Type B pancreatic cell (in vitro differentiated cells): ENCODE measurements at places on chromosomes 5 and 9. TPM values are rescaled to one million over a fixed set of nuclear protein-coding genes. Genes with fewer than 3 reads are reported as not detected.

DNA sequence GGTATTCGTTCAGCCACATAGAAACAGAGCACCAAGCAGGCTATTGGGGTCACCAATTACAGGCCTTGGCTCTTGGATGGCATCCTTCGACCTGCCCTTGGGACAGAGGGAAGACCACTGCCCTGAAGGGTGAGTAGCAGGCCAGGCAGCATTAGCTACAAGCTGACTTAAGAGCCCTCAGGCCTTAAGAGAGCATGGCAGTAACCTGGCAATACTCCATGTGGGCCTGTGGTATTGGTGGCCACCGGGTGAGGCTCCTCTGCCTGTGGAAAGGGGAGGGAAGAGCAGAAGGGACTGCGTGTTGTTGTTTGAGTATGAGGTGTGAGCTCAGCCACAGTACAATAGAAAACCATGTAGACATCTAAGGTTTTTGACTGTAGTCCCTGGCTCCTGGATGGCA is 170.6 kb downstream of the MCTP1 start:
- no peak for DNase-seq

DNA sequence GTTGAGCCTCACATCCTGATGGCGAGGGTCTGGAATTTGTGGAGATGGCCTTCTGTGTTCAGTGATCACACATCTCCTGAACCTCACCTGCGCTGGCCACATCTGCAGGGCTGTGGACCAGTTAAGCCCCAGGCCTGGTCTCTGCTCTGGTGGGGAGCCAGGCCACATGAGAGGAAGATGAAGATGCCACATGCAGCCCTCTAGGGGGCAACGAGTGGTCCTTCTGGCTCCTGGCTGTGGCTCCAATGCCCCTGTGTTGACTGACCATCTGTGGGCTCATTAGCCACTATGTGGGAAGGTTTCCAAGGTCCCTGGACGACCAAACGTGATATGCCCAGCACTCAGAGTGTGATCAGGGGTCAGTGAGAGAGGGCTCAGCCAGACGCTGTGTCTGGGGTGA is 203.0 kb downstream of the HSPA4 start:
- DNase-seq: no peak

DOCK8 gene
- total RNA-seq: 5.1 and 18.6 TPM in 2 replicates

DNA sequence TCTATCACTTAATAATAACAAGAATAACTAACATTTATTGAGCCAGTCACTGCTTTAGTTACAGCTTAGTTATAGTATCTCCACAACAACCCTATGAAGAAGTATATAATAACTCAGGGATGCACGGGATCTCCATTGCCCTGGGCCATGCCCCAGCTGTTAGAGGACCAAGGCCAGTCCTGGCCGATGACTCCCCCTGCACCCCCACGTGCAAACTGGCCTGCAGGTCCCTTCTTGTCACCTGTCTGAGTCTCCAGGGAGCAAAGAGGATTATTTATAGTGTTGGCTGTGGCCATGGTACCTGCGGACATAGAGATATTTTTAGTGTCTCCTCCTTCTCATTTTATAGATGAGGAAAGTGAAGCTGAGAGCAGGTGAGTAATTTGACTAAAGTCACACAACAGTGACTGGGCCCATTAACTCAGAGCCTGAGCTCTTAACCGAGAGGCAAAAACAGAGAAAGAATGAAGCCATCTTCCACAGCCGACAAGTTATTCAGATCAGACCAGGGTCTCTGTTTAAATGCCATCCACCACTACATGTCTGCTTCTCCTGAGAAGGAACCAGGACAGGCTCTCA is 94.4 kb downstream of the TMEM215 start:
- no peak for DNase-seq

DNA sequence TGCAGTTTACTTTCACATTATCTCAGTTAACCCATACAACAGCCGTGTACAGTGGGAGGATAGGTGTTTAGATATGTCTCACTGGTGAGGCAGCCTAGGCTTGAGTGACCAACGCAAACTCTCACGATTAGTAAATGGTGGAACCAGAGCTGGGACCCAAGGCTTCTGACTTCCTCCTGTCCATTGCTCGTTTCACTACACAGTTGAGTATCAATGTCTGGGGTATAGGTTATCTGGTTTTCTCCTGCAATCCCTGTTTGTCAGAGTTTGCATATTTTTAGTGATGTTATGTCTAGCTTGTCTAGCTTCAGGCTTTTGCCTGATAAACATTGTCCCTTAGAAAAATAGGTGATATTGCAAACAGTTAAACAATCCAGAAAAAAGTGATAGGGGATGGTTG is 62.6 kb downstream of the NUP214 start:
- no peak for DNase-seq

- no peak for DNase-seq
Observed at GRCh38 chr5:82549263-82549662, 271.1 kb upstream of the RPS23 start.

DNA sequence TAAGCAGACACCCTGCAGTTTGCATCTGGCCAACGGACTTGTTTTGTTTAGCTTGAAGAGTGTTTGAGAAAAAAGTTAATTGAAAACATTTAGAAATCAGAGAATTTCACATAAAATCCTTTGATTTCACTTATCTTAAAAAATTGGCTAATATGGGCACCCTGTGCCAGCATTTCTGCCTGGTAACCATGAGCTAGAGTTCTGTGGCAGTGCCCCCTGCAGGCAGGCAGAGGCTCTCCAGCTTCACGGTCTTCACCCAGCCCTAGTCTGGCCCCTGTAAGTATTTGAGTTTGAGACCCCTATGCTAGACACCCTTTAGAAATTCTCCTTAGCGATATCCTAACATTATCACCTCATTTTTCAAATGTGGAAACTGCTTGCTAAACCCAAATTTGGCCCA is 18.8 kb upstream of the FANCC start:
- no peak for DNase-seq

DNA sequence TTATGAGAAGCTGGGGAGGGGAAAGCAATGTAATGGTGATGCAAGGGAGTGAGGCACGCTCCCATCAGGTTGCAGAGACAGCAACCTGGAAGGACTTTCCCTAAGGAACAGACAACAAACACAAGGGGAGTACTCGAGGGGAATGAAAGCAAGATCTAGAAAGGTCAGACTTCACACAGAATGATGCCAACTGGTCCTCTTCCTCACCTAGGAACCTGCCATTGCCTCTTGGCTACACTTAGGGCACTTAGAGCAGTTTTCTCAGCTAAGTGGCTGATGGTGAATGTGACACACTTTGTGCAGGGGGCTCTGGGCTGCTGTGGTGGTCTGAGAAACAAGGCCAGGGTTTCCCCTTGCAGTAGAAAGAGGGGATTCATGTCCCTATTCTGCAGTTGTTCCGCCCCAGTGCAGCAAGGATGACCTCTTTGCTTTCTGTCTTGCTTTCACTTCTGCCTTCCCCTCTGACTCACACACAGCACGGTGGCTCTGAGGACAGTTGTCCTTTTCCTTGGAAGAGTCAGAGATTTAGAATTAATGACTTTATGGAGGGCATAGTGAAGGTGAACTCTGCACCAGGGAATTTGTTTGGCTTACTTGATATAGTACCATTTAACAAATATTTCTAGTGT is 394.0 kb upstream of the KLF4 start:
- no peak for DNase-seq

GRCh38 chr9:4555236-4555635 is 65.0 kb downstream of the SLC1A1 start:
- DNase-seq: no peak

C5orf47 gene
- not detected in 2 replicates for total RNA-seq

PAPPA gene
- 1.2 and 11.0 TPM in 2 replicates for total RNA-seq

DNA sequence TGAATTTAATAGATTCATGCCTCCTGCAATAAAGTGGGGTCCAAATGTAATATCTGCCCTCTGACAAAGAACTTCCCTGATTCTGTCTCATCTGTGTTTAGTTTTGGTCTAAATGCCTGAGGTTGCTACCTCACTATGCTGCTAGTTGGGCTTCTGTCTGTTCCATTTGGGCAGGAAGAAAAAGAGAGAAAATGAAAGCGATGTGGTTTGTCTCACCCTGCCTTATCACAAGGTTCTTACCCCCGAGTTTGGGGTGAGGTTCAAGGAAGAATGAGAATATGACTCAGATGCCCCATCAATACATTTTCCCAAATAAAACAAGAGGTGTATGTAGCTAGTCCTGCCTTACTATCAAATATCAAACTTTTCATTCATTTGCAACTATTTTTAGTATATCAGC is 132.1 kb upstream of the MTAP start:
- DNase-seq: no peak

- DNase-seq: no peak
Observed at GRCh38 chr5:84242286-84242685, 142.4 kb downstream of the EDIL3 start.

CCDC171 gene
- total RNA-seq: 1.5 and 7.4 TPM in 2 replicates

KIF20A gene
- total RNA-seq: 20.5 and 61.0 TPM in 2 replicates

DNA sequence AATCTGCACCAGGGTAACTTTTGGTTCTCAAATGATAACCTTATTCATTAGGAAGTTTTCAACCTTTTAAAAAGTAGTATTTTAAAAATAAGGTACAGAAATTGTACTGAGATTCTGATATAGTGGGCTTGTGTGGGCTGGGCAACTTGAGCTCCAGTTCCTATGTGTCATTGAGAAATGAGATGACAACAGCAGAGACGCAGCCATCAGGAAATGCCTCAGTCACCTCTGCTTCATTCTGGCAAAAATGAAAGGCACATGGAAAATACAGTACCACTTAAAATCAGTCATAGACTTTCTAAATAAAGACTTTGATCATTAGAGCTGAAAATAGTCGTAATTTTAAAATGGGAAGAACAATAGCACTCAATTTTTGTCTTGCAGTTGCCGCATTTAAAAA is 480.2 kb downstream of the PLK2 start:
- no peak for DNase-seq

SPATA31C1 gene
- 0.07 TPM in 1 of 2 replicates, not detected in the other for total RNA-seq

- DNase-seq: no peak
Observed at GRCh38 chr5:142432961-142433360, 108.1 kb upstream of the SPRY4 start.

GABRA1 gene
- 1.8 and 12.3 TPM in 2 replicates for total RNA-seq

SRD5A1 gene
- total RNA-seq: 17.2 and 23.1 TPM in 2 replicates

DNA sequence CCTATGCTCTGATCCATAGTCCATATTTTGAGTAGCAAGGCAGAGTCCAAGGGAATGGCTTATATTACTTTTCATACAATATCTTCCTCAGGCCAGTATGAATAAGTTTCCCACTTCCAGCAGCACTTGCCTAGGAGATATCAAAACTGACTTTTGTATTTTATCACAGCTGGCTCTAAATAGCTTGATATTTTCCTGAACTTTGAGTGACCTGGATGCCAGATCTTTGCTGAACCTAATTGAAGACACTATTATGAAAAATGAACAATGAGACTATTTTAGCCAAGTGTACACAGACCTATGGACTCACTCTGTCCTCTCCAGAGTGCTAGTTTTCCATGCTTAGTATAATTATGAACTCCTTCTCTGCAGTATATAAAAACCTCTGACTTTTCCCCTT is 475.6 kb upstream of the PTGER4 start:
- no peak for DNase-seq

DNA sequence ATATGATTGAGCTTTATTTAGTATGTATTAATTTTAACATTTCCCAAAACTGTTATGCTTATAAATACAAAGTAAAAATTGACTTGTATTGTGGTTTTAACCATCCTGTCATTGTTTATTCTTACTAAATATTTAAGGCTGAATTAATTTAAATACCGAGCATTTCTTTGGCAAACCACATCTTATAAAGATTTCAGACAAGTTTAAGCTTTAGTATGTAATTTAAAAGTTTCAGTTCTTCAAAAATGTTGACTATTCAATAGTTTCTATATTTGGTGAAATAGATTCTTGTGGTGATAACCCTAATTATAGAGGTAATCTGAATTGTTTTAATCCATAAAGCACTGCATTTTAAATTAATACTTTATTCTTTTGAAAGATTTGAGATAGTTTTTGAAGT is 65.5 kb downstream of the CCNH start:
- DNase-seq: no peak

HNRNPAB gene
- total RNA-seq: 174 and 245 TPM in 2 replicates

TMEM167A gene
- 107 and 124 TPM in 2 replicates for total RNA-seq

- DNase-seq: no peak
Observed at GRCh38 chr5:62168506-62169281, 137.3 kb upstream of the KIF2A start.

SLC24A2 gene
- 0.12 and 0.72 TPM in 2 replicates for total RNA-seq

SLC25A2 gene
- 0.45 and 0.92 TPM in 2 replicates for total RNA-seq

OLFML2A gene
- 6.3 and 10.8 TPM in 2 replicates for total RNA-seq

PHAX gene
- total RNA-seq: 36.3 and 43.2 TPM in 2 replicates

OR13C9 gene
- total RNA-seq: not detected in 2 replicates

DNA sequence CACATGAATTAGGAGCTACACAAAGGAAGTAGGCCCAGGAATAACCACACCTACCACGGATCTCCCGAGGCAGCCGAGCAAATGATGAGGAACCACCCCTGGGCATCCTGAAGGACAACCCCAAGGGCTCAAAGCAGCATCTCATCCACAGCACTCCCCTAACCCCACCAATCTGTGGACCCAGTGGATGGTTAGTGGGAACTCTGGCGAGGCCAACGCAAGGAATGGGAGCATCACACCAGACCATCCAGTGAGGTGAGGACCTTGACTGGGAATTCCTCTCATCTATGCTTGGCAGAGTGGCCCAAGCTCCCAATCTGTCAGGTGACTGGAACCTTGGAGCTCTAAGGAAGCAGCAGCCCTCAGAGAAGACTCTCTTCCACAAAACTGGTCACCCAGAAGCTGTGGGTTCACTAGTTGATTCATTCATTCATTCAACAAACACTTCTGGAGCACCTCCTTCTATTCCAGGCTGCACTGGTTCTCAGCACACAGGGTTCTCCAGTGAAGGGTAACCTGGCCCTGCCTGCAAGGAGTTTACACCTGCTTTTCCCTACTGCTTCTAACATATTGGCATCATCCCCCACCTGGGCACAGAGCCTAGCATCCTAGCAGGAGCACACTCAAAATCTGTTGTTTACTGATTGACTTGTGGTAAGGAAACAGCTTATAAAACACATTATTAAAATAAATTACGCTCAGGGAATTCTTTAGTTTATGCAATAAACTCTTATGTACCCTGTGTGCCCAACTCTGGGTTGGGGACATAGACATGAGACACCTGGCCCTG is 4.9 kb downstream of the ACSL6 start:
- DNase-seq: no peak

SNX30 gene
- 7.7 and 10.6 TPM in 2 replicates for total RNA-seq

LHX6 gene
- total RNA-seq: 0.48 and 10.0 TPM in 2 replicates

- no peak for DNase-seq
Observed at GRCh38 chr9:126318858-126319257, 7.8 kb upstream of the MVB12B start.

DNA sequence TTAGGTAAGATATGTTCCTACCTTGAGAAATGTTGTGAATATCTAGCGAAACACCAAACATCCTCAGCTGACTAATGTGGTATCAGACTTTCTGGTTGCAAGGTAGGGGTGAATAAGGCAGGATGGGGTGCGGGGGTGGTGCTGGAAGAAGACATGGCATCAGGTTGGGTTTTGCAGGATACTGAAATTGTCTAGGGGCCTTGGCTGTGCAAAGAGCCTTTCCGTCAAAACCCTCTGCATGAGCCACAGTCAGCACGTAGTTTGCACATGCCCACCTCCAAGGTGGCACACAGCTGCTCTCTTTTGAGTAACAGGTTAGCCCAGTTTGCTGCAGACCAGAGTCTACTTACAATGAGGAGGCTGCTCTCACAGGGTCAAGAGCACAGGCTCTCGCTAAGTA is 42.0 kb downstream of the SFXN1 start:
- no peak for DNase-seq
